ENCODE measurements at places on chromosomes 16 and 17.

DNA sequence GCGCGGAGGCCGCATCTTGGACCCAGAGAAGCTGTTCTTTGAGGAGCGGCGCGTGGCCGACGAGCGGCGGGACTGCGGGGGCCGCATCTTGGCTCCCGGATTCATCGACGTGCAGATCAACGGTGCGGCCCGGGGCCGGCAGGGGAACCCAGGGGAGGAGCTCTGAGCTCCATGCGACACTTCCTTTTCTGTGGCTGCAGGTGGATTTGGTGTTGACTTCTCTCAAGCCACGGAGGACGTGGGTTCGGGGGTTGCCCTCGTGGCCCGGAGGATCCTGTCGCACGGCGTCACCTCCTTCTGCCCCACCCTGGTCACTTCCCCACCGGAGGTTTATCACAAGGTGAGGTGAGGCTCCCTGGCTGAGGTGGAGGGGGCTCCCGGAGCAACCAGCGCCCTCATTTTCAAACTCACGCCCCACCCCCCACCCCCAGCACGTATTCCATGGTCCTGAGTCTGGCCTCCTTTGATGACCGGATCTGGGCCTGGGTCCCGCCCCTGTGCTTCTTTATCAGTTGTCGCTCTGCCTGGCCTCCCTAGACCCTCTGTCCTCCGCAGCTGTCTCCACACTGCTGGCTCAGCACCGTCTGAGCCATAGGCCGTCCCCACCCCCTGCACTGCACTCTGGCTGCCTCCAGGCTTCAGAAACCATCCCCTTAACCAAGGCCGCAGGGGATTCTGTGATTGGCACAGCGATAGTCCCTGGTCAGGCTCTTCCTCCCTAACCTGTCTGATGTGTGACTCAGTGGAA lies 787 bp downstream of the AMDHD2 start:
- DNase-seq, result no peak

GRCh38 chr16:2475413-2476344 lies 752 bp downstream of the TBC1D24 start:
- DNase-seq, result no peak

DNA sequence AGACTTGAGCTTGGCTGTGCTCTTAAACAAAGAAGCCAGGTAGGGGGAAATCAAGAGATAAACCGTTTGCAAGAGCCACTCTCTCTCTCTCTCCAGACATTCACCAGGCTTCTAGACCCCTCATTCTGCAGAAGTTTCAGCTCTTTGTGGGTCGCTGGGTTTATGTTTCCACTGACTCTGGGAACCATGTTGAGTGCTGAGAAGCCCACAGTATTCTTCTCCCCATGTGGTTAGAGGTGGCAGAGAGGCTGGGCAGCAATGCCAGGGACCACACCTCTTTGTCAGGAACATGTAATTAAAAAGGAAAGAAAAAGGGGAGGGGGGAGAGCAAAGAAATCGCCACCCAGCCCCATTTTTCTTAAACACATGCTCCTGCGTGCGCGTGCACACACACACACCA lies 154.8 kb upstream of the SOX9 start:
- no peak for DNase-seq

DNA sequence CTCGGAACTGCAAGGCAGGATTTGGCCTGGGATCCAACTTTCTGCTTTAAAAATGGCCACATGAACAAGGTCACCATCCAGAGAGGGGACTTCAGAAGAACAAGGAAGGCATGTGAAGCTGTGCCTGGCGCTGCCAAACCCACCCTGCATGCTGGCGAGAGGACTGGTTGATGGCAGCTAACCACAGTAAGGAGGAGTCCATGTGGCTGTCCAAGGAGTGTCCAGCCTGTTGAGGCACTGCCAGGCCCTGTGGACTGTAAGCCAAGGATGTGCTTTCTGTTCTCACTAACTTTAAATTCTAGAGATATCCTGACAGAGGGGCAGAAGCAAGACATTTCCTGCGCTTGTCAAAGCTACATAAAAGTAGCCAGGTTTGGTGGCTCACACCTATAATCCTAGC lies 40.4 kb downstream of the CDK5R1 start:
- no peak for DNase-seq

GRCh38 chr17:28788100-28788499 lies 44.3 kb downstream of the TRAF4 start:
- no peak for DNase-seq

- no peak for DNase-seq
These were observed 612.1 kb downstream of the MAF start for GRCh38 chr16:78988361-78988969.

DNA sequence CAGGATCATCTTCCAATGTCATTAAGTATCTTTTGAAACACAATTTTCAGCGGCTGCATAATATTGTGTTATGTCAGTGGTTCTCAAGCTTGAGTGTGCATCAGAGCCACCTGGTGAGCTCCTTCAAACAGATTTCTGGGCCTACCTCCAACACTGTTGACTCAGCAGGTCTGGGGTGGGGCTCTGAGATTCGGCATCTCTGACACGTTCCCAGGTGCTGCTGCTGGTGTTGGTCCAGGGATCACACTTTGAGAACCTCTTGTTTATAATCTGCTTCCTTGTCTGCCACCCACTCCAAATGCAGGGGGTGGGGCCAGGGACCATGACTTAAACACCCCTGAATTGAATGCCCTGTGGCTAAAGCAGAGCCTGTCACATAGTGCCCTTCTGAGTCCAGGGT lies 73.8 kb upstream of the HNF1B start:
- no peak for DNase-seq

DNA sequence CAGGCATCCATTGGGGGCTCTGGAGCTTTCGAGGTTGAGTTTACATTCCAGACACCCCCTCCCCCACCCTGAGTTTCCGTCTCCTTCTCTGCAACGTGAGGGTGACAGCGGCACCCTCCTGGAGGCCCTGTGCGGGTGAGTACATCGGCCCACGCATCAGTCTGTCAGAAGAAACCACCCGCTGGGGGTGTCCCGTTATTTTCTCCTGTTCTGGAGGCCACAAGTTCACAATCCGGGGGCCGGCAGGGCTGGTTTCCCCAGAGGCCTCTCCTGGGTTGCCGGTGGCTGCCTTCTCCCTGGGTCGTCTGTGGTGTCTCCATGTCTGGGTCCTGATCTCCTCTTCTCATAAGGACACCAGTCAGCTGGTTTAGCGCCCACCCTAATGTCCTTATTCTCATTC lies 35.7 kb downstream of the GSE1 start:
- no peak for DNase-seq

- no peak for DNase-seq
These were observed 4.8 kb downstream of the CDK5R1 start for GRCh38 chr17:32491371-32492263.

DNA sequence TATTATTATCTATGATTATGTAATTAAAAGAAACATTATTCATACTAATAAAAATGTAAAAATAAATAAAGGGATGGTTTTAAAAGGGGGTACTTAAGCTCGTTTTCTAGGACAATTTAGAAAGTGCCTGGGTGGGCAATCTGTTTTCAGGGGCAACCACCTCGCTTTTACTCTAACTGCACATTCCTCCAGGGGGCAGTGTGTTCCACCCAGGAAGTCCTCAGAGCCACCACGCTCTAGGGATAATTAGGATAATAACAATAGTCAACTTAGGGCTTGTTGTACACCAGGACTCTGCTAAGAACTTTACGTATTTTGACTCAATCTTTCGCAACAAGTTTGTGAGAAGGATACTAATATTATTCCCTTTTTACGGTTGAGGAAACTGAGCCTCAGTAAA lies 396.7 kb upstream of the MAF start:
- DNase-seq, result no peak

DNA sequence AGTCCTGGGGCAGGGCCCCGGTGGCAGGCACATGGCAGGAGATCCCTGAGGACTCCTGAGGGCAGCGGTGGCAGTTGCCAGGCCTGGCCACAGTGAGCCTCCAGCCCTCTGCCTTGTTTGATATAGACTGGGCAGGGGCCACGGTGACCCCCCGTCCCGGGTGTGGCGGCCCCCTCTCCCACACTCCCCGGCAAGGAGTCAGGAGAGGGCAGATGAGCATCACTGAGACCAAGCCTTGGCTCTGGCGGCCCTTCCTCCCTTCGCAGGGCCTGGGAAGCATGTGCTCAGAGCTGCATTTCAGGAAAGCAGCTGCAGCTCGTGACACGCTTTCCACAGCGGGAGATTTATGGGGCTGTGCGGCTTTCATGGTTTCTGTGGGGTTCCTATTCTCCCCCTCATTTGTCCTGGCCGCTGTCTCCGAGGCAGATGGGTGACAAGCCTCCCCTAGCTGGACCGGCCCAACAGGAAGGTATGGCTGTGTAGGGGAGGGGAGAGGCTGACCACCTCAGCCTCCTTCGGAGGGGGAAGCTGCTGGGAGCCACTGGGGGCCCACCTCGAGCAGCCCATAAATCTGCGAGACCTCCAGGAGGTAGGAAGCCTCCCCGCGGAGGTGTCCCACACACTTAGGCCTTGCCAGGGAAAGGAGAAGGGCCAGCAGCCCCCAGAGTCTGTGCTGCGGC lies 211.4 kb downstream of the NTN1 start:
- no peak for DNase-seq

DNA sequence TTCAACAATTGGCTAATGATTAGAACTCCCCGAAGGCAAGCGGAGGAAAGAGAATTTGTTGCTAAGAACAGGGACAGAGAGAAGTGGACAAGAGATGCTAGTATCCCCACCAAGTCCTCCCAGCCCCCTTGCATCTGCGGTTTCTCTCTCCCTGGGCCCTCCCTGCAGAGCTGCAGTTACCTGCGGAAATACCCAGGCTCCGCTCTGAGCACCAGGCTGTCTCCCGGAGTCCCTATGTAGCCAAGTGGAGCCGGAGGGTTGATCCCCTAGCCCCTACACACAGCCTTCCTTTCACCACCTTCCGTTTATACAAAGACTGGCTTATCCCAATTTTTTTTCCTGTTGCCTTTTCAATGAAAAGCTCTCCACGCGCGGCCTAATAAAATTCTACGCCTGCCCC lies 834.4 kb downstream of the KCNJ2 start:
- no peak for DNase-seq

GRCh38 chr16:2337431-2338296 lies 2.9 kb downstream of the ABCA3 start:
- DNase-seq, result no peak

DNA sequence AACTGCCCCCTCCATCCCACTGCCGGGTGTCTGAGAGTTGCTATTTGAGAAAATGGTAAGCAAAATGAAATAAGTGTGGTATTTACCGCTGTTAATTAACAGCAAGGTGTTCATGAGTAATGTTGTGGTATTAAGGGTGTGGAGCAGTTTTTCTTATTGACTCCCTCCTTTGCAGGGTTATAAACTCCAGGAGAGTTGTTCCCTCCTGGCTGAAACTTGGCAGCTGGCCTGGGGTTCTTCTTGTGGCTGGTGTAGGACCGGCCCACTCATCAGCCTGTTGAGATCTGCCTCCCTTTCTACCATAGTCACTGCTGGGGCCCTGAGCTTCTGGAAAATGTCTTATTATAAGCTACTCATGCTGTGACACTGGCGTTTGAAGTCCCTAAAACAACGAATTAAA lies 128.6 kb downstream of the SOX9 start:
- no peak for DNase-seq

DNA sequence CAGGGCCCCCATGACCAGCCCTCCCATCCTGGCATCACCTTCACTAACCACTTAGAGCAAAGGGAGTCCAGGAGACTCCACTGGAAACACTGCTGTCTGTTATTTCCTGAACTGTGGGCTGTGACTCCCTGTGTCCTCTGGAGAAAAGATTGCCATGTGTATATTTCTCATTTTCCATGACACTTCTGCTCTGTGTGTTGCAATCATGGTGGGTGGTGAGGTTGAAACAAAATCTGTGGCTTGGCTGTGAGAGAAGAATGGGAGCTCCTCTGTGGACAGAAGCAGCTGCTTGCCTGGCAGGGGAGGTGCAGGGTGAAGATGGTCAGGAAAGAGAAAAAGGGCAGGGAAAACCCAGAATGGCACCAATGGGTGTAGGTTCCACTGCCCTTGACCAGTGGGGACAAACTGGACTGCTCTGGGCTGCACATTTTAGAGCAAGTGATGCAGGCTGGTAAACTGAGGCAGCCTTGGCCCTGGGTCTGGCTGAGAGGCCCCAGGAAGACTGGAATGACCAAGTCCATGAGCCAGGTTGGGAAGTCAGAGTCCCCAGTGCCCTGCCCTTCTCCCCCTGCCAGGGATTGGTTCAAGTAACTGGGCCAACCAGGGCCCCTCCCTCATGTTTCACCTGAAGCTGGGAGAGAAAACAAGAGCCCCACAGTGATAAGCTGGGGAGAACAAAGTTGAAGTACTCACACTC lies 314.3 kb downstream of the C16orf95 start:
- no peak for DNase-seq

DNA sequence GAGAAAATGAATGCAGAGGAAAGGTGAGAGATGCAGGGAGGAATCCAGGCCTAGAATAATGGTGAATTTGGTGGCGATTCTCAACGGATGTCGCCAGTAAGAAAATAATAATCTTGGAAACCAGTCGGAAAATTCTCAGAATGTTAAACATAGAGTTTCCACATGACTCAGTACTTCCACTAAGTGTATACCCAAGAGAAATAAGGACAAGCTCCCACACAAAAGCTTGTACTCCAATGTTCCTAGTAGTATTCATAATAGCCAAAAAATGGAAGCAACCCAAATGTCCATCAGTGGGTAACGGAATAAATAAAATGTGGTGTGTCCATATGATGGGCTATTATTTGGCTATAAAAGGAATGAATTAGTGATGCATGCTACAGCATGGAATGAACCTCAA lies 19.4 kb upstream of the ENGASE start:
- DNase-seq, result no peak

DNA sequence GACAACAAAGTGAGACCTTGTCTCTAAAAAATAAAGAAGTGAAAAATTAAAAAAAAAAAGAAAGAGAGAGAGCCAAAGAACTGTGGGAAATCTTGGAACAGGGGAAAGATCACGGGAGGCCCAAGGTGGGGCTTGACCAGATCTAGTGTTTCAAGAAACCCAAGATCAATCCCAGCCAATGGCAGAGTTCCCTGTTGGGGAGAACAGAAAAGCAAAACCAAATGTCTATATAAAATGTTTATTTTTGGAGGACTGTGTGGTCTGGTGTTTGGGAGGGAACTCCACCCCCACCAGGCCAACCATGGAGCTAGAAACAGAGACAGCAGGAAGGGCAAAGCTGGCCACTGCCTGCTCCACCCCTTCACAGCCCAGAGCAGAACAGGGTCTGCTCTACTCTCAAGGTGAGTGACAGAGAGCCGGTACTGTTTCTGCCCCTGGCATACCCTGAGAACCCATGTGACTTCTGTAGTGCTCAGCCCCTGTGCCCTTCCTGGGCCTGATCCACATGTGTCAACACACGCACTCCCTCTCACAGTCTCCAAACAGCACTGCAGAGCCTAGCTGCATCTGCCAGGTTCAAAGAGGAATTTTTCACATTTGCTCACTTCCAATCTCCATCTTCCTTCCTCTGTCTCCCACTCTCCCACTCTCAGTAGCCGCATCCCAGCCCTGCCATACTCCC lies 3.7 kb downstream of the TMEM101 start:
- no peak for DNase-seq

Measured in pons (tissue), 1 donor.